ENCODE measurements at places on chromosomes 11 and 22.
A peak's percentile ranks its signal among the peaks of the same experiment; 100 is the strongest.

DNA sequence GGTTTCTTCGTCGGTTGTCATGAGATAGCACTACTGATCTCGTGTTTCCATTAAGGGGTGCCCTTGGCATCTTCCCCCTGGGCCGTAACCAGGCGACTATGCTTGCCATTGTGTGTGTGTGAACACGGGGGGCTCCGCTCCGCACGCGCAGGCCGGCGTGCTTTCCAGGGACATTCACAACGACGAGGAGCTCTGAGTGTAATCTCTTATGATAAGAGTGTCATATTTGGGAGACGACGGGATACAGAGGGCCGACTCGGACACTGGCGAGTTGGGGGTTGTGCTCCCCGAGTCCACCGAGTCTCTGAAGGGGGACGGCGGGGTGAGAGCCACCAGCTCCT, 170.9 kb upstream of the CTSC start:
- peak; percentile 17 for DNase-seq

- DNase-seq, result peak; percentile 16
Measured at GRCh38 chr11:130827451-130828377, 88.6 kb downstream of the SNX19 start.

GRCh38 chr11:126007238-126007637, 55.4 kb downstream of the CDON start:
- no peak for DNase-seq

- peak; percentile 49 for DNase-seq
Measured at GRCh38 chr11:29343465-29344333, 673.1 kb downstream of the KCNA4 start.

DNA sequence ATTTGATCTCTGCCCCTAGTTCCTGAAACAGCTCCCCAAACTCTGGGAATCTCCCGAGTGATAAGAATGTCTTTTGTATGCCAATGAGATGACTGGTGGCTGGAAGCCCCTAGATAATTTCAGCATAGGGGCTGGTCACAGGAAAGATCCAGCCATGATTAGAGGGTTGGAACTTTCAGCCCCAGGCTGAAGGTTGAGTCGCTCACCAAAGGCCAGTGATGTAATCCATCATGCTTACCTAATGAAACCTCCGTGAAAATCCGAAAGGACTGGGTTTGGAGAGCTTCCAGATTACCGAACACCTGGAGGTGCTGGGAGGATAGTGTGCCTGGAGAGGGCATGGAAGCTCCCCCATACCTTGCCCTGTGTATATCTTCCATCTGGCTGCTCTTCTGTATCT, 26.0 kb downstream of the LRRC32 start:
- no peak for DNase-seq

GRCh38 chr11:115630214-115630613, 126.0 kb upstream of the CADM1 start:
- DNase-seq, result no peak

DNA sequence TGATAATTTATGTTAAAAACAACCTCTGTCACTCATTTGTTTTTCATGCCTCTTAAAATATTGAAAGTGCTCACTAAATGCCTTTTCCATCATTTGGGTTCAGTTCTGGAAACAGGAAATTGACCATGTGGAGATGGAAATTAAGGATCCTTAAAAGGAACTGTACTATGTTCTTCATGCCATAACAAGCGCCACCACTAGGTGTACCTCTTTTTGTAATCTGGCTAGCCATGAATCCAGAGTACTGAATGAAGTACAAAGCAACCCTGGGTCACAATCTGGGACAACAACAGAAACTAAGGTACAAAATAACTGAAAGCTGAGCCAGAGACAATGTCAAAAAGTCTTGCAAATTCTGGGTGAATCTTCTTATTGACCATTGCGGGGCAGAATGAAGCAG, 559.1 kb downstream of the FAM181B start:
- no peak for DNase-seq

DNA sequence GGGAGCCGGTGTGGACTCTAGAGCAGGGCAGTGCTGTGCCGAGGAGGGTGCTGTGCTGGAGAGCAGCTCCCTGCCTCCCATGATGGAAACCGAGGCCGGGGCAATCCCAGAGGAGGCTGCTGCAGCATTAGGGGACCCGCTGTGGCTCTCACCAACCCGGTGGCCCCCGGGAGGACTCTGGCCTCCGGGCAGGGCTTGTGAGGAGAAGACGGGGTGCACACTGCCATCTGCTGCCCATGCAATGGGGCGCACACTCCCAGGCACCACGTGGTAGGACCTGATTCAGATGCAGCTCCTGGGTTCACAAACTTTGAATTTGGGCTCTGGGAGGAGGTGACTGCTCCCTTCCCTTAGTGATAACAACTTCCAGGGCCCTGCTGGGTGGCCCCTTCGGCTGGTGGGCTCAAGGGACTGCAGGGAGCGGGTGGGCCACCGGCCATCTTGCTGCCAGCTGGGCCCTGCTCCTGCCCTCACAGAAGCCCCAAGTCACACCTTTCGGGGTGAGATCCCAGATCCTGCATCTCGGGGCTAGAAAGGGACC, 93.8 kb upstream of the FGF3 start:
- DNase-seq, result no peak

DNA sequence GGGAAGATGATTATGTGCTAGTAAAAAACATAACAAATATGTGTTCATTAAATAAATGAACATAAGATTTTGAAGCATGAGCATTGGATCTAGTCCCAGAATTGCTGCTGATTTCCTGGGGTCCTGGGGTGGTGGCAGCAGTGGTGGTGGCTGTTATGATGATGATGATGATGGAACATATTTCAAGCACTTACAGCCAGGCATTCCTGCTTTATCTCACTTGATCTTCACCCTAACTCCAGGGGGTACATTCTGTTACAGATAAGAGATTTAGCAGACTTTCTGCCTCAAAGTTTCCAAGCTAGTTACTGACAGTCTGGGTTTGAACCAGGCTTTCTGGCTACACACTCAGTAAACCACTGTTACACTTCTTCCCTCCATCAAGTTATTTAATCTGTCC, 5.2 kb downstream of the TRAPPC4 start:
- no peak for DNase-seq

- DNase-seq, result no peak
Measured at GRCh38 chr11:35163209-35163608, 24.2 kb downstream of the CD44 start.

GRCh38 chr22:37611207-37611606, 2.6 kb downstream of the GGA1 start:
- no peak for DNase-seq

GRCh38 chr11:413120-414081, 1.4 kb downstream of the SIGIRR start:
- no peak for DNase-seq

DNA sequence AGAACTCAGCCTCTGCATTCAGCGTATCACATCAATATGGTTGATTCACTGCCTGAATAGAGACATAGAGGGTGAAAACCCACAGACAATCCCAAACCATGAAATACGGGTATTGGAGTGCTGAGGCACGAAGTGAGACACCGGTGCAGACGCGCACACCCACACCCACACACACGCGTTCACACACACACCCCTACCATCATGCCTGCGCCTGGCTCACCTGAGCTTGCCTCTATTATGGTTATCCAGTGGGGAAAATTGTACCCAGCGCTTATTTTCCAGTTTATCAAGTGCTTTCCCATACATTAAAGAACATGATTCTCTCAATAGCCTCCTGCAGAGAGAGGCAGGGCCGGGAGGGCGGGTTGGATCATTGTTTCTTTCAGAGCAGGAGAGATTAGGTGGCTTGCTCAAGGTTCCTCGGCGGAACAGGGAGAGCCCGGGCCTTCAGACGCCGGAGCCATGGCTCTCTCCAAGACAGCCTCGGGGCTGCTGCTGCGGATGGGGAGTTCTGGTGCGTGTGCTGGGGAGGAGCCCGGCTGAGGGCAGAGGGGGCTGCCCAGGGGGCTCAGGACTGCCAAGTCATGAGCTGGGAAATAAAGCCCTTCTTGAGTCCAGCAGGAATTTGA, 78.9 kb upstream of the THY1 start:
- no peak for DNase-seq

- DNase-seq, result no peak
Measured at GRCh38 chr11:2093575-2094353, 45.4 kb downstream of the IGF2 start.

DNA sequence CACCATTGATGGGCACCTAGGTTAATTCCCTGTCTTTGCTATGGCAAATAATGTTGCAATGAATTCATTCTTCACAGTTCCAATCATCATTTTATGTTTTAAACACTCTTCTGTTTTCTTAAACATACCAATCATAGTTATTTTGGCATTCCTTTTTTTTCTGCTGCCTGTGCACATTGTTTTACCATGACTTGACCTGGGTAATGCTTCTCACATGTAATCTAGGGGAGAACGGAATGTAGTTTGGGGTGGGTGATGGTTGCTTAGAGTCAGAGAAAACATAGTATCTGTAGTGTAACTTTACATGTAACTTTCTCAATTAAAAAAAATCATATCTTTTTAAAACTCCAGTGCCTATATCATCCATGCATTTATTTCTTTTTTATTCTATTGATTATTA, 1945.3 kb upstream of the RAG2 start:
- DNase-seq, result no peak

- DNase-seq, result no peak
Measured at GRCh38 chr11:115238791-115239190, 265.4 kb downstream of the CADM1 start.

- no peak for DNase-seq
Measured at GRCh38 chr22:30996462-30996861, 27.4 kb downstream of the TUG1 start.

GRCh38 chr11:7514099-7514591, 346 bp downstream of the PPFIBP2 start:
- peak; percentile 24 for DNase-seq

GRCh38 chr11:12552692-12553091, 121.5 kb upstream of the TEAD1 start:
- no peak for DNase-seq

DNA sequence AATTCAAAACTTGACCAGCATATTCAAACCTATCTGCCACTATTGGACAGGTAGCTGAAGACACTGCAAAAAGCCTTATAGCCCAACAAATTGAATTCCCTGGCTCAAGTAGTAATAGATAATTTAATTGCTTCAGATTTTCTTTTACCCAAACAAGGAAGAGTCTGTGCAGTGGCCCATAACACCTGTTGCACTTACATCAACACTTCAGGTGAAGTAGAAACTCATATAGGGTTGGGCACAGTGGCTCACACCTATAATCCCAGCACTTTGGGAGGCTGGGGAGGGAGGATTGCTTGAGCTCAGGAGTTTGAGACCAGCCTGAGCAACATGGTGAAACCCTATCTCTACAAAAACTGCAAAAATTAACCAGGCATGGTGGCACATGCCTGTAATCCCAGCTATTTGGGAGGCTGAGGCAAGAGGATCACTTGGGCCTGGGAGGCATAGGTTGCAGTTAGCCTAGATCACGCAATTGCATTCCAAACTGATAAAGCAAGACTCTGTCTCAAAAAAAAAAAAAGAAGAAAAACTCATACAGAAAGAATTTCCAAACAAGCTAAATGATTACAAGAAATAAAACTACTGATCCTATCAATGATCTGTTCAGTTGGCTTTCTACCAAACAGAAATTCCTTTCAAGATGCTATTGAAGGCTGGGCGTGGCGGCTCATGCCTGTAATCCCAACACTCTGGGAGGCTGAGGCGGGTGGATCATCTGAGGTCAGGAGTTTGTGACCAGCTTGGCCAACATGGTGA, 9.5 kb downstream of the FOLR3 start:
- no peak for DNase-seq

GRCh38 chr11:71459767-71460320, 6.8 kb downstream of the NADSYN1 start:
- DNase-seq, result no peak

DNA sequence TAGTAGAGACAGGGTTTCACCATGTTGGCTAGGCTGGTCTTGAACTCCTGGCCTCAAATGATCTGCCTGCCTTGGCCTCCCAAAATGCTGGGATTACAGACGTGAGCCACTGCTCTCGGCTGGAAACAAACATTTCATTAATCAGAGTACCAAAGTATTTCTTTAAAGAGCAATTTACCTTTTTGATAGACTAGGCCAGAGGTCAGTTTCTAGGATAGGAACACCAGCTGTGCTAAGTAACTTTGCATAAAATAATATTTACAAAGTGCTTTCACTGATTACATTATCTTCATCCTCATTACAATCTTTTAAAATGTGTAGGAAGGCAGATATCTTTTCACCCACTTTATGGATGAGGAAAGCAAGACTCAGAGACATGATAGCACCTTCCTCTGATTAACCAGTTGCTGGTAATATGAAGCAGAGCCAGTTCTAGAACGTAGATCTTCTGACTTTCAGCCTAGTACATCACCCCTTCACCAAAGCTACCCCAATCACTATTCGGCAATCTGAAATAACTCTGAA, 355.2 kb downstream of the SOX6 start:
- no peak for DNase-seq

- DNase-seq, result peak; percentile 83
Measured at GRCh38 chr22:36180038-36180880, 19.7 kb upstream of the APOL3 start.

GRCh38 chr22:35612903-35613302, 4.2 kb downstream of the MB start:
- no peak for DNase-seq

DNA sequence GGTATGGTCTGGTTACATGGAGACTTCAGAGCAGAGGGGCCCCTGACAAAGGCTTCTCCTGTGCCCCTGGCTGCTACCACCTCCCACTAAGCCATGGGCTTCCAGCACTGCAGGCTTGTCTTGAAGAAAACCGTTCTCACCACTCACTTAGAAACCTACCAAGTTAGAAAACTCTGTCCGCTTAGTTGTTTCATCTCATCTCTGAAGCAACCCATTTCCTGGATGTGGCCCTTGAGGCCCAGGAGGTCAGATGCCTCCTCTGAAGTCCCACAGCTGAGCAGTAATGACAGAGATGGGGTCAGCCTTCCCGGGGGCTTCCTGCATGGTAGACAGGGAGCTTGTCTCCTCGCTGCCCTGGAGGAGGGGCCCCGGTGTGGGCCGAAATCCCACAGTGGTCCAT, 12.9 kb downstream of the CSF2RB start:
- DNase-seq, result no peak

DNA sequence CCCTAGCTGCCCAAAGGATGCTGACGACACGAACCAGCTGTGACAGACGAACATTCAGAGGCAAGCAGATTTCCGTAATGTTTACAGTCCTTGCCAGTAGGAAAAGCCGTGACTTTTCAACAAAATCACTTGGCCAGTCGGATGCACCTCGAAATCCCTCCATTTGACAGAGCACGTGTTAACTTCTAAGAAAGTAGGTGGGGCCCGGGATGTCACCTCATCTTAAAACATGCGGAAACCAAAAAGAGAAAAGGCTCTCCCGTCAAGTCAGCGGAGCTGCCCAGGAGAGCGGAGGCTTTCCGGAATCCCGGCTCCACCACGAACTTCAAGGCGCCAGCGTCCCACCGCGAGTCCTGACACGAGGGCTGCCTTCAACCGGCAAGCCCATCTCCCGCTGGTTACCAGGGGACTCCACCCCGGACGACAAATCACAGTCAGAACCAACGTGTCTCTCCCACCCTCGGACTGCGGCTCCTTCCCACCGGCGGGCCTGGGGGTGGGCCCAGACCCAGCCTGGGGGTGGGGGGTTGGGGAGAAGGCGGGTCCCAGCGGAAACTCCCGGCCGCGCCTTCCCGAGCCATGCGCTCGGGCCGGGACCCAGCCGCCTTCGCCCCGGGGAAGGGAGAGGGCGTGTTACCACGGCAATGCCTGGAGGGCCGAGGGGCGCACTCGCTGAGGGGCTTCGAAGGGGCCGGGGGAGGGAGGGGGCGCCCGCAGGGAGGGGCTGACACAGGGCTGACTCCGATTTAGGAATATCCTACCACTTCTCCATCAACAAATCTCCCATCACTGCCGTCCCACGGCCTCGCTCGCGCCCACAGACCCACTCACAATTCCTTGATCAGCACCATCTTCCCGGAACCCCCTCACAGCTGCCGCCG, 475 bp downstream of the PITPNB start:
- DNase-seq, result peak; percentile 53

Data from GM20000 (cell line).